ENCODE measurements at places on chromosomes 3 and 15.

GRCh38 chr3:115108614-115109013 is 38.5 kb downstream of the ZBTB20 start:
- DNase-seq = no peak

- no peak for DNase-seq
Observed at GRCh38 chr15:40999190-40999589, 45.9 kb downstream of the CHAC1 start.

DNA sequence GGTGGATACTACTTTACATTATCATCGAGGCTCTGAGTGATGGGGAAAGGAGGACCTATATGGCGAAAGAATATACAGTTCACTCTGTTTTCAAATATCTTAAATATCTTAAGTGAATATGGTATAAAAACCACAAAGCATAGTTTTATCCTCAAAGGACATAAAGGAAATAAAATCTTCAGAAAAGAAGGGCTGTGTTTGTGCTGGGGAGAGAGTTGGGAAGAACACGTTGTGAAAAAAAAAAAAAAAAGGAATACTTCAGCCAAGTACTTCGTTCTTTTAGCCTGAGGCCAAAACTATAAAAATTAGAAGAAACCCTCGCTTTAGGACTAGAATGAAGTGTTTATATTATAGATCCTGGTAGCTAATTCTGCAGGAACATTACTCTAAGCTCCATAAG is 10.2 kb upstream of the TMEM212 start:
- no peak for DNase-seq

DNA sequence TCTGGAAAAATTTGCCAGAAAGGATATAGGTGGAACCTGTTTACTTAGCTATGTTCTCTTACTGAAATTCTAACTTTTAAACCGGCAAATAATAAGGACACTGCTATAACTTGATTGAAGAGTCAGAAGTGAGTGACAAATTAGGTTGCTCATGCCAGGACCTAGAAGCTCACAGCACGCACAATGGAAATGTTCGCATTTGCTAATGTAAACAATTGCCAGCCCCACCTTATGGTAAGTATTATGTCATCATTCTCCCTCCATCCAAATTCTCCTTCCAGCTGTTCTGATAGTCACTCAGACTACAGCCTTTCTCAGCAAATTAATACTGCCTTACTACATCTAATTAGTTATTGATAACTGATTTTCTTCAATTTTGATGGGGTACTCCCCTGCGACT is 4.8 kb upstream of the STXBP5L start:
- DNase-seq = no peak

- DNase-seq = no peak
Observed at GRCh38 chr3:181066143-181067087, 76.9 kb upstream of the DNAJC19 start.

GRCh38 chr3:18681818-18682345 is 256.7 kb upstream of the SATB1 start:
- DNase-seq = no peak
